ENCODE measurements at places on chromosomes 2 and 18. TPM values are rescaled to one million over a fixed set of nuclear protein-coding genes. Genes with fewer than 3 reads are reported as not detected.

- H3K27me3 ChIP-seq: no peaks in the 10 kb centered on the region
- no peaks in the 10 kb centered on the region for H3K36me3 ChIP-seq
- H3K4me1 ChIP-seq: no peaks in the 10 kb centered on the region
- H3K27ac ChIP-seq: no peak overlapping the region
- H3K4me3 ChIP-seq: no peak overlapping the region
- no peak for DNase-seq
Observed at GRCh38 chr18:8504880-8505435, 104.3 kb upstream of the RAB12 start.

GRCh38 chr2:210476194-210477128, at the start of gene LANCL1:
Gene LANCL1, minus strand, starts transcription at chr2:210476759. Its CDS starts 363 bp downstream, at chr2:210476396.
- H3K27ac ChIP-seq: peak within 1 kb of the TSS; percentile 99
- DNase-seq: peak; percentile 90
- peaks cover 34% of the 10 kb centered on the region for H3K4me1 ChIP-seq
- H3K4me3 ChIP-seq: peak within 1 kb of the TSS; percentile 98

DNA sequence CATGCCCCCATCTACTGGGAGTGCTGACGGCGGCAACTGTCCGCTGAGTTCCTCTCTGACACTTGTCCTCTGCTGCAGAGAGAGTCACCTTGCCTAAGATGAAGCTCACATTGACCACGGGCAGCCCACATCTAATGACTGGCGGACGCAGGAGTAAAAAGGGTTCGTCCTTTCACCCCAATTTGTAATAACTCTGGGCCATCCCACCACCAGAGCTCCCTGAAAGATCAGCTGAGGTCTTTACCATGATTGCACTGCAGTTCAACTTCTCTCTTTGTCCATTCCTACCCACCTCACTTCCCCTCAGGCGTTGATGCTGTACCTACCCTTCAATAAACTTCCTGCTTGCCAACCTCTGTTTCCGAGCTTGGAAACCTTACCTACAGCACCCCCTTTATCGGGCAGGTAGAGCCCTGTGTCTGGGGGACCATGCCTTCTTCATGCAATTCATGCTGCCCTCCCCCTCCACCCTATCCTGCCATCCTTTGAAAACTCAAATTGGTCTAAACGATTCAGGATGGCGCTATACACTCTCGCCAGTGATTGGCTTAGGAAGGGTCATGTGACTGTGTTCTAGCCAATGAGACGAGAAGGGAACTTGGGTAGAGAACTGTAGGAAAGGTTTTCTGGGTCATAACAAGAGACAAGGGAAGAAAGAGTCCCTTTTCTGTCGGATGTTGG, 10.3 kb upstream of the B3GNT2 start:
- DNase-seq: no peak
- no peak overlapping the region for H3K27ac ChIP-seq
- H3K27me3 ChIP-seq: no peaks in the 10 kb centered on the region
- H3K36me3 ChIP-seq: no peaks in the 10 kb centered on the region

- H3K27me3 ChIP-seq: no peaks in the 10 kb centered on the region
- peak overlapping the region; percentile 75 for H3K27ac ChIP-seq
- no peak for DNase-seq
Observed at GRCh38 chr2:239279508-239280295, 121.1 kb downstream of the HDAC4 start.

DNA sequence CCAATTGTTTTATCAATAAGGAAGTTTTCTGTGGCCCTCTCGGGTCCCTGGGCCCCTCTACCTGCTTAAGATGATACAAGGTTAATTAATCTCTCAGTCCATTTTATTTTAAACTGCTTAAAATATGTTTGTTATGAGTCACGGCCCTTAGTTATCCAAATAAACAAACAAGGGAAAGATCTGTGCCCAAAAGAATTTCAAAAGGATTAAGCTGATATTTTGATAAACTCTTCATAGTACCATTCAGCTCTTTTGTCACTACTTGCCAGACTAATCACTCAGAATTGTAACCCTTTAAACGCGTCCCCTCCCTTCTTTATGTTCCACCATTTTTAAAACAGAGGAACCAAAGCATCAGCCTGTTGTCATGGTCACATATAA, 144.7 kb upstream of the STK17B start:
- no peaks in the 10 kb centered on the region for H3K36me3 ChIP-seq
- DNase-seq: no peak

DNA sequence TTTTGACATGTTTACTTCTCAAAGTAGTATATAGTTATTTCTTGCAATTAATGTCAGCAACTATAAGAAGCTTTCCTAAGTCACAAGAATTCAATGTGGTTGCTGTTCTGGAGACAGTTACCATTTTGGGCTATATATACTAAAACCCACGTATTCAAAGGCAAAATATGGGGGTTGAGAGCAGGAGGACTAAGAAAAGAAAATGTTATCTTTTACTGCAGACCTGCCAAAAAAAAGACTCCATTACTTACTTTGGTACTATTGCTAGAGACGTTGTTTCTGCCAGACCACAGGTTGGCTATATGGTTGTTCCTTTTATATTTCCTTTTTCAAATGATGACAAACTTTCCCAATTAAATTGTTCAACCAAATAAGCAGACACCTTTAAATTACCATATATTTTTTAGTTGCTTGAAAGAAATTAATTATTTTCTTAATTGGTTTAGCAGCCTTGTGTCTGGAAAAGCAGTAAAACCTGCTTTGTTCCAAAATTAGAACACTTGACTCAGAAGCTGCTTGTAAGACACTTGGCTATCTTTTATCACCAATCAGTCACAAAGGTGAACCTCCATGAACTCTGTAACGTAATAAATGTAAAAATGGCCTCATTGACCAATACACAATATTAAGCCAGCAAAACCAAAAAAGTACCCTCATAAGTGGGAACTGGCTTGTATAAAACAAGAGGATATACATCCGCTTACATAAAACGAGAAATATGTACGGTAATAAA, 8.2 kb upstream of the OSGEPL1 start:
- H3K4me3 ChIP-seq: no peak overlapping the region
- H3K4me1 ChIP-seq: no peaks in the 10 kb centered on the region
- no peak overlapping the region for H3K27ac ChIP-seq
- no peaks in the 10 kb centered on the region for H3K27me3 ChIP-seq

- H3K36me3 ChIP-seq: no peaks in the 10 kb centered on the region
- no peak overlapping the region for H3K4me3 ChIP-seq
- H3K27me3 ChIP-seq: no peaks in the 10 kb centered on the region
- H3K4me1 ChIP-seq: peaks cover 27% of the 10 kb centered on the region
- no peak overlapping the region for H3K27ac ChIP-seq
- DNase-seq: no peak
Observed at GRCh38 chr18:62723666-62724281, 8.4 kb downstream of the PHLPP1 start.

DNA sequence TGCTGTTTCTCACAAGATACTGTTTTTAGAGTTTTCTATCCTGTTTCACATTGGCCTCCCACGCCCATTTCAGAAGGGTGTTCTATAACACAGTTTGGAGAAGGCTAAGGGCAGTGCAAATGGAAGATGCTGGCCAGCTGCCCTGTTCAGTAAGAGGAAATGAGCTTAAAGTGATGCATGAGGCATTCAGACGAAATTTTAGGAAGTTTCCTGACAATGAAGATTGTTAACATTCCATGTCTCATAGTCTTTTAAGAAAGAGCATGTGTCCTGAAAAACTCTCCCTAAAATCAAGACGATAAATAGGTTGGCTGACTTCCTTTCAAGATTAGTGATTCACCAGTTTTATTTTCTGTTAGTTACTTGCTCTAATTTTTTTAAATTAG, 484.2 kb upstream of the NRP2 start:
- H3K27me3 ChIP-seq: no peaks in the 10 kb centered on the region
- H3K27ac ChIP-seq: no peak overlapping the region
- H3K4me3 ChIP-seq: no peak overlapping the region
- H3K4me1 ChIP-seq: peaks cover 9% of the 10 kb centered on the region
- DNase-seq: no peak

- H3K4me3 ChIP-seq: no peak overlapping the region
- no peak overlapping the region for H3K27ac ChIP-seq
- peaks cover 7% of the 10 kb centered on the region for H3K27me3 ChIP-seq
- H3K36me3 ChIP-seq: no peaks in the 10 kb centered on the region
- H3K4me1 ChIP-seq: no peaks in the 10 kb centered on the region
Observed at GRCh38 chr2:120707816-120708215, 27.9 kb upstream of the GLI2 start.

DNA sequence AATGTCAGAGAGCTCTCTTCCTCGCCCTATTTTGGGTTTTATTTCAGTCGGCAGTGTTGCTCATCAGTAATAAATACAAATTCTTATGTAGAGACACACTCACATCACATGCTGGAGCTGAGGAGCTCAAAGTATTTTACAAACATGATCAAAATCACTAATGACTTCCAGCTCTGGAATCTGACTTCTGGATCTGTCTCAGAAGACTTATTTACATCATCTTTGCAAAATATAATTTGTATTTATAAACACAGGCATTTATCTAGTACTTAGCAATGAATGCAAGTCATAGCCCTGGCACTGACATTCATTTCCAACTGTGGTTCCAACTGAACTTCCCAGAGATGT, 327.1 kb downstream of the NCKAP5 start:
- H3K27ac ChIP-seq: no peak overlapping the region
- no peaks in the 10 kb centered on the region for H3K4me1 ChIP-seq
- DNase-seq: no peak
- no peaks in the 10 kb centered on the region for H3K36me3 ChIP-seq
- no peaks in the 10 kb centered on the region for H3K27me3 ChIP-seq
- no peak overlapping the region for H3K4me3 ChIP-seq

GRCh38 chr18:67300498-67300897, 216.0 kb downstream of the DSEL start:
- DNase-seq: peak; percentile 23
- H3K27ac ChIP-seq: no peak overlapping the region
- peaks cover 14% of the 10 kb centered on the region for H3K4me1 ChIP-seq
- H3K36me3 ChIP-seq: peaks cover 10% of the 10 kb centered on the region
- no peak overlapping the region for H3K4me3 ChIP-seq
- H3K27me3 ChIP-seq: no peaks in the 10 kb centered on the region

DNA sequence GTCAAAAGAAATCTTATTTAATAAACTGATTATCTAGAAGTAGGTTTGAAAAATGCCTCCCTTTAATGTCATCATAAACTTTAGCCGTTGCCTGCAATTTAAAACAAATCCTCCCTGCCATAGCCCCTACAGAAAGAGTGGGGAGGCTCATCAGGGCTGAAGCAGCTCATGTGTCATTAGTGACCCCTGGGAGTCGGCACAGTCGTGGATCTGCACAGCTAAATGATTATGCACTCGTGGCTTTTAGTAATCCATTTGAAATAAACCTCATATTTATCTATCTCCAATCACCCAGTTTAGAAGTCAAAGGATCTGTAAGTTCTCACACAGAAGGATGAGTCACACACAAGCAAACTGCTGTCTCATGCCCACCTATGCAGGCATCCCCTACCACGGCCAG, 277.3 kb downstream of the SS18 start:
- no peak overlapping the region for H3K27ac ChIP-seq
- H3K4me3 ChIP-seq: no peak overlapping the region
- DNase-seq: no peak
- peaks cover 6% of the 10 kb centered on the region for H3K4me1 ChIP-seq

- peaks cover 11% of the 10 kb centered on the region for H3K36me3 ChIP-seq
- H3K4me3 ChIP-seq: no peak overlapping the region
- H3K4me1 ChIP-seq: no peaks in the 10 kb centered on the region
Observed at GRCh38 chr18:75100832-75101630, 107.9 kb downstream of the PTGR3 start.

DNA sequence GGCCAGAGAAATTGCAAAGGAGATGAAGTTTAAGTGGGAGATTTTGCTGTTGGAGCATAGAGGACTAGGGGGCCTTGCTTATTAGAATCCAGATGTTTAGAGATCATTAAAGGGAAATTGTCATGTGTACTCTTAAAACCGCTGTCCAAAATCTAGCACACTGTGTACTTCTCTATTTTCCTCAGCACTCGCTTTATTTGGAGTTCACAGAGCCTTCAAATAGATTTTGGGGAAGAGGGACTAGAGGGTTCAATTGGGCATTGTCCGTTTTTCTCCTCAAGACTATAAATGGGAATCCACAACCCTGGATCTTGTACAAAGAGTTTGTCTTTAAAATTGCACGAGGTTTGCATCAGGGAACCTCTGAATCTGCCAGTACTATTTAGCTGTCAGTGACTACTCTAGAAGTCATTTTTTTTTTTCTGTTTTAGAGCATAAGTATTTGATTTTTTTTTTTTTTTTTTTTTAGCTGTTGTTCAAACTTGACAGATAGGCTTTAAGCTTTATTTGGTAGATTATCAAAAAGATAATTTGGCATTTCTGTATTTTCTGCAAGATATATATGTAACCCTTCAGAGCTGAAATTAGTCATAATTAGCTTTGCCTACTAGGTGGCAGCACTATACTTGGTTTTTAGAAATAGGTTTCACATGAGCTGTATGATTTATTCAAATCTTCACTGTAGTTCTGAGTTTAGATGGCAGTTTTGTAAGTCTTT, 14.2 kb downstream of the PMS1 start:
- DNase-seq: no peak
- no peak overlapping the region for H3K4me3 ChIP-seq
- H3K36me3 ChIP-seq: peaks cover 8% of the 10 kb centered on the region
- H3K27me3 ChIP-seq: no peaks in the 10 kb centered on the region
- H3K4me1 ChIP-seq: peaks cover 16% of the 10 kb centered on the region

DNA sequence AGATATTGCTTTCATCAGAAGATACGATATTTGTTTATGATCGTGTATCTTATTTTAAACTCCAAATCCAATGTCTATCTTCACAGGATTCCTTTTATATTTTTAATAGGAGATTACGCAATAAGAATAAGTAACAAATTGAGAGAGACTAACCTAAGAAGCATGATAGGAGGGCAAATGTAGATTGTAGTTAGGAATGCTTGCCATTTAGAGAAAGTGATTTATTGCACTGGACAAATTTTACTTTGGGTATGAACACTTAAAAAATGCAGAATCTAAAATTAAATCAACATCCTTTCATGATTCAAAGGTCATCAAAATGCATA, 563.4 kb upstream of the POU3F3 start:
- no peak overlapping the region for H3K4me3 ChIP-seq
- H3K27ac ChIP-seq: no peak overlapping the region
- H3K36me3 ChIP-seq: no peaks in the 10 kb centered on the region
- H3K27me3 ChIP-seq: no peaks in the 10 kb centered on the region
- no peak for DNase-seq

GRCh38 chr2:151056870-151057269, 204.8 kb downstream of the RBM43 start:
- H3K4me3 ChIP-seq: no peak overlapping the region
- no peaks in the 10 kb centered on the region for H3K4me1 ChIP-seq
- H3K36me3 ChIP-seq: no peaks in the 10 kb centered on the region
- no peak overlapping the region for H3K27ac ChIP-seq
- no peak for DNase-seq

The PTH2R gene
- 0.28 TPM for total RNA-seq

The SEMA4F gene
- 9.7 TPM for total RNA-seq

The LIPT1 gene
- 4.9 TPM for total RNA-seq

The CCDC74A gene
- total RNA-seq: 2.1 TPM

The KYNU gene
- total RNA-seq: 0.14 TPM

The INHBB gene
- not detected for total RNA-seq

The TEX44 gene
- total RNA-seq: not detected

The CCDC141 gene
- total RNA-seq: 5.3 TPM

The CCDC121 gene
- total RNA-seq: not detected

The LOXL3 gene
- total RNA-seq: 3.1 TPM

Data from activated T-cell treated with anti-CD3 and anti-CD28 coated beads, Interleukin-2, amount 50 U/mL, for 72 hours (primary cell).